Left ventricle myocardium superior (tissue), 1 donor: ENCODE measurements at places on chromosomes 4 and X. TPM values are rescaled to one million over a fixed set of nuclear protein-coding genes. Genes with fewer than 3 reads are reported as not detected.

GRCh38 chr4:105994061-105994460 lies 98.8 kb downstream of the NPNT start:
- no peak for DNase-seq

The TRAM1L1 gene
- total RNA-seq = 0.45 TPM

- no peak for DNase-seq
Measured at GRCh38 chr4:1731180-1731579, 9.9 kb downstream of the TACC3 start.

GRCh38 chr4:113827285-113827684 lies 65.7 kb upstream of the CAMK2D start:
- no peak for DNase-seq

The SERTM2 gene
- total RNA-seq = not detected

The PSMD10 gene
- total RNA-seq = 18.9 TPM

DNA sequence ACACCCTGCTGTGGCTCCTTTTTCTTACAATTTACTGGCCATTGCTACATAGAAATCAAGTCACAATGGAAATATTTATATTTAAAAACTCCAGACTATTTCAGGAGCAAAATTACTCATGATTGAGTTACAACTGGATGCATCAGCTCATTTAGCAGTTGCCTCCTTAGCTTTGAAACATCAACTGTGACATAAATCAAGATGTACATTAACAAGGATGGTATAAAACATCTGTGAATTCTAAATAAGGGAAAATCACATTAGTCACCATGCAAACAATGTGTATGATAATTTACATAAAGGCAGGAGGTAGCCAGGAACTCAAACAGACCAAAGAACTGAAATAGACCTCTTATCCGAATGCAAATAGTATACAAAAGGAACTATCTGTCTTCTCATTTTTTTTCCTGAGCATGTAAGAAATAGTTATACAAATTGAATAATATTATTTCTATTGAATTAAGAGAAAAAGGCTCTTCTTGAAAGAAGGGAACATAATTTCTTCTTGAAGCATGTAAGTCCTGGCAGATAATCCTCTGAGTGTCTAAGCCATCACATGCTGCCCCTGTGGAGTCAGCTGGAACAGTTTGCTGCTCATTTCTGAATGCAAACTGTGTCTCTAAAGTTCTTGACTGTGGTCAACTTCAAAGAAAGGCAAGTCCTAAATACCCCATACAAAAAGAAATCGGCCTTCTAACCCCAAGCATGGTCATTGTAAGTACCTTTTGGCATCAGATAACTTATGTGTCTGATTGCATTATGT lies 151.2 kb downstream of the NAA11 start:
- no peak for DNase-seq

The CCDC149 gene
- 13.2 TPM for total RNA-seq

GRCh38 chr4:184775854-184776555 lies 42.1 kb upstream of the CENPU start:
- peak; percentile 69 for DNase-seq

The ARAP2 gene
- 2.7 TPM for total RNA-seq

- no peak for DNase-seq
Measured at GRCh38 chr4:129583868-129584267, 487.9 kb downstream of the C4orf33 start.

- no peak for DNase-seq
Measured at GRCh38 chr4:137952116-137952515, 290.0 kb downstream of the SLC7A11 start.

DNA sequence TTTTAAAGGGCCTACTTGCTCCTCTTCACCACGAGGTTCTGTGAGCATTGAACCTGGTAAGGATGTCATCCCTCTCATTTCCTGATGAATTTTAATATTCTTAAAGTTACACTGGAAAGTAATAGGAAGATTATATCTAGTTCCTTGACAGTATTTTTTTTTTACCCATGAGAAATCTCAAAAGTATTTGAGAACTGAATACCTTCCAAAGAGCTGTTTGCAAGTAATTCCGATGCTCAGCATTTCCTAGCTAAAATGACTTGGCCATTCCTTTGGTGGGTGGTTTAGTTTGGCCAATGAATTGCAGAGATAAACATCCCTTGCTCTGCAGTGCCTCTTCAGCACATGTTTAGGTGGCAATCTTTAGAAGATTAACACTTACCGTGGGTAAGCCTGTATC lies 110.2 kb upstream of the WDR1 start:
- no peak for DNase-seq

- DNase-seq = no peak
Measured at GRCh38 chrX:25663701-25664100, 474.4 kb upstream of the MAGEB18 start.

GRCh38 chrX:145631461-145631951 lies 186.1 kb upstream of the SLITRK2 start:
- no peak for DNase-seq

- DNase-seq = no peak
Measured at GRCh38 chr4:114378305-114378903, 220.2 kb upstream of the UGT8 start.

DNA sequence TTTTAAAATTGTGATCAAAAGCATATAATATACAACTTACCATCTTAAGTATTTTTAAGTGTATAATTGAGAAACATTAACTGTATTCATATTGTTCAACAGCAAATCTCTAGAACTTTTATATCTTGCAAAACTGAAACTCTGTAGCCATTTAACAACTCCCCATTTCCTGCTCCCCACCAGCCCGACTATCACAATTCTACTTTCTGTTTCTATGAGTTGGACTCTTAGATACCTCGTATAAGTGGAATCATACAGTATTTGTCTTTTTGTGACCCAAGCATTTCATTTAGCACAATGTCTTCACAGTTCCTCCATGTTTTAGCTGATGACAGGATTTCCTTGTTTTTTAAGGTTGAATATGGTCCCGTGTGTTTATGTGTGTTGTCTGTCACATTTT lies 106.0 kb downstream of the LRBA start:
- no peak for DNase-seq

DNA sequence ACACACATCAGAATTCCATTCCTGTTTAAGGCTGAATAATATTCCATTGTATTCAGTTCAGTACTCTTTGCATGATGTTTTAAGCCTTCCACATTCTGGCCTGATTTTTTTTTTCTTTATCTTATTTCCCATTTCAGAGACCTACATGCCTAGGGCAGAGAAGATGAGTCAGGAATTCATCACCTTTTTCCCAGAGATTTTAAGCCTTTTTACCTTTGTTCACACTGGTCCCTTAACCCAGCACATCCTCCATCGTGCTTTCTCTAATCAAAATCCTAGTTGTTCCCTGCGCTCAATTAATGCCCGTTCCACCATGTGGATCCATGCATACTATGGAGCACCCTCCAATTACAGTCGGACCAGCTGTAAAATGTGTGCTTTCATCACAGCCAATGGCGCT lies 245.1 kb downstream of the DHX15 start:
- no peak for DNase-seq
